ENCODE measurements at places on chromosomes 6 and 20.

DNA sequence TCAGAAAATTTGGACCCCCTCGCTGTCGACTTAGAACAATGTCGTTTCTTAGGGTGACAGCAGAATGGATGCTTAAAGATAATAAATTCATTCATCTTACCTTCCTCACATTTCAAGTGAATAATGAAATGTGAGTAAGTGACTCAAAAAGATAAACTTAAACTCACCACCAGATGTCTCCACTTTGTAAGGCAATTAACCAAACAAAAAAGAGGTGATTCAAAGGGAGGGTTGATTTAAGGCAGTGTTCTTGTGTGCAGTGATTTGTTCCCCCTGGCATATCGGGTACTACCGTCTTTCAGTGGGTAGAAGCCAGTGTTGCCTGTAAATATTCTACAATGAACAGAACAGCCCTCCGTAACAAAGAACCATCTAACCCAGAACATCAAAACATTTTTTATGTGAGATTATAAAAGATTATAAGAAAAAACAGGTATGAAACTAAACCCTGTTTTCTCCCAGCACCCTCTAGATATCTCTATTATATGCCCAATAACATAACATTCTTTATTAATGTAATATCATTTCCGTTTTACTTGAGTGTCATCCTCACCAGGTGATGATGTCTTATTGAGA is 589.7 kb downstream of the CBLN4 start:
- DNase-seq = peak; percentile 32

DNA sequence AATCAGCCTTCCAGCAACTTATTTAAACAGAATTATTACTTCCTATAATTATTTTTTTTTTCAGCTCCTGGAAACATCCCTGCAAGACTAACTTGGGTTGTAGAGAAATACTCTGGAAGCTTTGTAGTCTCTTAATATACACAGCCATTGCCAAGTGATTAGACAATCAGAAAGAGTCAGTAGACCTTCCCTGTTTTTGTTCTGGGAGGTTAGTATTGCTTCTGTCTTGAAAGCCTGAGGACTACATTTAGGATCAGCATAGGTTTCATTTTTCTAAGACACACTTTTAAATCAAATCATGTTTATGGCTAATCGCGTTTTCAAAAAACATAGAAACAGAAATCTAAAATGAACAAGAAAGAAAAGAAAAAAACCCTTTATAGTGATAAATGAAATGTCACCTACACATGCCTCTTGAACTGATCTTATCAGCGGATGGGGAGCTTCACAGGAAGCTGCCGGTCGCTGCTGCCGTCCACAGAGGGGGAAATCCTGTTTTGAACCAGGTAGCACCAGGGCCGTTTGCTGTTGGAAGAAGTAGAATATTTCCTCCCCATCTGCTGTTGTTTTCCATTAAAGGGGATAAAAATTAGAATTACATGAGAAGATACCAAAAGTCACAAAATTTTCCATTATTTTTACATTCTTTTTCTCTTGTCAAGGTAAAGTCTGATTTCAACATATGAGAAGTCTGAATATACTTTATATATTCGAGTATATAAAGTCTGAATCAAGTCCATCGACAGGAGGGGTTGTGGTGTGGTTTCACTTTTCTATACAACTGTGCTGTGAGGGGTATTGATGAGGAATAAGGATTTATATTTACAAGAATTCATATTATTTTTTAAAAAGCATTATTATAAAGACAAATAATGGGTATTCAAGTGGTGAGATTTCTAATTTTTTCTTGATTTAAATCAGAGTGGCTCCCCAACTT is 94.6 kb downstream of the ARMC2 start:
- DNase-seq = no peak

DNA sequence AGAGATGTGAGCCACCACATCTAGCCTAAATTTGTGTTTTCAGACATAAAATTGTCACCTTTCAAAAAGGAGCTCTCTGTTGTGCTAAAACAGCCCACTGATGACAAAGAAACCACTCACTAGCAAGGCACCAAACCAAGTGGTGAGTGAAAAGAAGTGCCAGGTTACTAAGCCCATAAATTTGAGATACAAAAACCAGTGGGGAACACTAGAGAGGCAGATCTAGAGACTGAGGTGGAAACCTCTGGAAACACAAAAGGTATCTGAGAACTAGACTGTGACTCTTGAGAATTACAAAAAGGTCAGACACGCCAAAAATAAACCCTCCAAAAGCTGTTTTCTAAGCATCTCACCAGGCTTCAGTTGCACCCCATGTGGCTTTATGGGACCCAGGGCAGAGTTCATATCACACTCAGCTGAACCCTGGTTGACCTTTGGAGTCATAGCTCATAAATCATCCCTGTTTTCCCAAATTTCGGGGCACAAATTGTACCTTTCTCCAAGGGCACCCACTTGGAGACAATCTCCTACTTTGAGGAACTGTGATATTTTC is 24.2 kb downstream of the SAMD3 start:
- no peak for DNase-seq

DNA sequence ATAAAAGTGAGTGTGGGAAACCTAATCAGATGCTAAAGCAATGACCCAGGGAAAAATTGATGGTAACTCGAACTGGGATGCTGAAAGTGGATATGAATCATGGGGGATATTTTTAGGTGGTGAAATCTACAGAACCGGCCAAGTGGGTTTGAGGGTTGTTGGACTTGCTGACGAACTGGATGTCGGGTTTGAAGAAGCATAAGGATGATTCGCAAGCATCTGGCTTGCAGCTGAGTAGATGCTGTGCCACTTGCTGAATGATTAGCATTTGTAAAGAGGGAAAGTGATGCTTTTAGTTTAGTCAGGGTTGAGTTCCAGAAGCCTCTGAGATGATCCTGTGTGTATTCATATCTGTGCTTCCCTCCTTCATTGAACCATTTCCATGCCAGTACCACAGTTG is 54.9 kb downstream of the UBR2 start:
- no peak for DNase-seq

GRCh38 chr6:70547313-70547712 is 19.4 kb upstream of the SDHAF4 start:
- peak; percentile 23 for DNase-seq

GRCh38 chr20:47348539-47349142 is 7.9 kb downstream of the ZMYND8 start:
- DNase-seq = peak; percentile 48

- no peak for DNase-seq
These were observed 1.6 kb downstream of the INSM1 start for GRCh38 chr20:20369250-20370093.

- DNase-seq = no peak
These were observed 32.4 kb upstream of the KIF13A start for GRCh38 chr6:18019539-18020534.

GRCh38 chr6:100706491-100706890 is 174.6 kb downstream of the ASCC3 start:
- no peak for DNase-seq

DNA sequence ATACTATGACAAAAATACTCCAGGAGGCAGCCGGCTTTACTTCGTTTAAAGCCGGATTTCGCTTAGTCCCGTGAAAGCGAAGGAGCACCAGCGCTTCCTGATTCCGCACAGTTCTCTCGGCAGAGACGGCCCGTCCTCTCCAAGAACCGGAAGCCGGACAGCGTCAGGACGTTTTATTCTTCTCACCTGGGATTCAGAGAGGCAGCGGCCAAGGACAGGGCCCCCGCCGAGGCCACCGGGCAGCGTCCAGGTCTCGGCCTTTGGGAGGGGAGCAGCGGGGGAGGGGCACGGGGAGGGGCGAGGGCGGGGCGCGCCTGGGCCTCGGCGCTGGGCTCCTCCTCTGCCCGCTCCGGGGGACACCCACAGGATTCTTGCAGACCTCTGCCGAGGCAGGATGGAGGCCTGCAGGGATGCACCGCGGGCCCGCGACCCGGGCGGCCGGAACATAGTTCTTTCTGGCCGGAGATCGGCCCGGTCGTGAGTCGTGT is 2.8 kb upstream of the DIDO1 start:
- peak; percentile 73 for DNase-seq

- no peak for DNase-seq
These were observed 18.2 kb upstream of the ADTRP start for GRCh38 chr6:11796829-11797228.

- no peak for DNase-seq
These were observed 2.2 kb downstream of the ZNFX1 start for GRCh38 chr20:49275636-49276035.

DNA sequence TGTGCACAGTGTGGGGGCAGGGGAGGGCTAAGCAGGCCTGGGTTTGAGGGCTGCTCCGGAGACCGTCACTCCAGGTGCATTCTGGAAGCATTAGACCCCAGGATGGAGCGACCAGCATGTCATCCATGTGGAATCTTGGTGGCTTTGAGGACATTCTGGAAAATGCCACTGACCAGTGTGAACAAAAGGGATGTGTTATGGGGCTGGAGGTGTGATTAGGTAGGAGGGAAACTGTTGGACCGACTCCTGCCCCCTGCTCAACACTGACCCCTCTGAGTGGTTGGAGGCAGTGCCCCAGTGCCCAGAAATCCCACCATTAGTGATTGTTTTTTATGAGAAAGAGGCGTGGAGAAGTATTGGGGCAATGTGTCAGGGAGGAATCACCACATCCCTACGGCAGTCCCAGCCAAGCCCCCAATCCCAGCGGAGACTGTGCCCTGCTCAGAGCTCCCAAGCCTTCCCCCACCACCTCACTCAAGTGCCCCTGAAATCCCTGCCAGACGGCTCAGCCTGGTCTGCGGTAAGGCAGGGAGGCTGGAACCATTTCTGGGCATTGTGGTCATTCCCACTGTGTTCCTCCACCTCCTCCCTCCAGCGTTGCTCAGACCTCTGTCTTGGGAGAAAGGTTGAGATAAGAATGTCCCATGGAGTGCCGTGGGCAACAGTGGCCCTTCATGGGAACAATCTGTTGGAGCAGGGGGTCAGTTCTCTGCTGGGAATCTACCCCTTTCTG is 44.0 kb upstream of the TTPAL start:
- no peak for DNase-seq

DNA sequence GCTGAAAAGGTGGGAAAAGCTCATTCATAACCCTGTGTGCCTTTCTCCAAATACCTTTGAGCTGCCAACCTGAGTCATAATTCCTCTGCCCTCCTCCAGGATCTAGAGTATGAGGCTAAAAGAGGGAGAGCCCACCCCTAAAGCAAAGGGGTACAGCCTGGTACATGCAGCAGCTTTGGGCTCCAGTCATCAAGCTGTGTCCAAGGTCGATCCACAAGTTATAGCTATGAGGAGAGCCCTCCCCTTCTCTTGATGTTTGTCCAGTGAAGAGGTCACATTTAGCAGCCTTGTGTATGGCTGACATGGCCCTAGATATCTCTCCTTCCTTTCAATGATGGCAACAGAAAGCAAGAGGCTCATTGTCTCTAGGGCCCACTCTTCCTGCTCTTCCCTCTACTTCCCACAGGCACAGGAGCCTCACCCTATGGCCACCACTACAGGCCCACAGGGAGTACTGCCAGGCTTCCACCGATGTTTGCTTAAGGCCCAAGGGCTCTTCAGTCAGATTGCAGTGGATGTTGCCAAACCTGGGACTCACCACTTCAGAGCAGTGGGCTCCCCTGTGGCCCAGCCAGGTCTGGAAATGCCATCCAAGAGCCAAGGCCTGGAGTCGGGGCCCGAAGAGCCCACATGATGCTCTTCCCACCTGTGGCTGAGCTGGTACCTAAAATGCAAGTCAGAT is 176.8 kb downstream of the CD83 start:
- no peak for DNase-seq

GRCh38 chr6:53464483-53464882 is 80.4 kb downstream of the GCLC start:
- no peak for DNase-seq

GRCh38 chr6:88840796-88841539 is 122.5 kb downstream of the RNGTT start:
- DNase-seq = peak; percentile 59

- DNase-seq = peak; percentile 59
These were observed 240.9 kb downstream of the PHACTR1 start for GRCh38 chr6:12957321-12958051.

- no peak for DNase-seq
These were observed 831 bp upstream of the SIRPB2 start for GRCh38 chr20:1491860-1492642.

DNA sequence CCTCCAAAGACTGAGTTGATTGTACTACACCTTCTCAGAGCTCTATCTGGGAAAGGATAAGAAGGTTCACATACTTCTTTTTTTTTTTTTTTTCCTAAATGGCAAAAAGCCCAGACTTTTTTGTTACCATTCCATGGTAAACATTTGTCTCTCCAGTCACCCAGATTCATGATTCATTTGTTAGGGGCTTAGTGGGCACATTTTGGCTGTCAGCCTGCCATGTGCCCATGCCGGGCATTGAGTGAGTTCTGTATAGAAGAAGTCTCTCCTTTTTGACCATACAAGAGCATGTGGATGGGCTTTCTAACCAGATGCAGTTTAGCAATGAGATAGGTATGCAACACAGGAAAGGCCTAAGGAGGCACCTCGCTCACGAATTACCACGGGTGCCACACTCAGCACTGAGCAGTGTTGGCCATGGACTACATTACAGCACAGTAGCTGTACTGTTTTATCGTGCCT is 447.5 kb upstream of the HSF2 start:
- peak; percentile 89 for DNase-seq

- no peak for DNase-seq
These were observed 2.8 kb upstream of the MAS1L start for GRCh38 chr6:29490552-29490951.

GRCh38 chr6:75563032-75563431 is 38.6 kb upstream of the SENP6 start:
- DNase-seq = peak; percentile 35

GRCh38 chr6:7224731-7225130 is 88.3 kb downstream of the SSR1 start:
- no peak for DNase-seq

GRCh38 chr20:4411744-4412143 is 310.0 kb upstream of the PRND start:
- DNase-seq = no peak

- no peak for DNase-seq
These were observed 44.7 kb upstream of the ZFP64 start for GRCh38 chr20:52236292-52236691.

GRCh38 chr20:42276718-42277602 is 658.8 kb upstream of the CHD6 start:
- no peak for DNase-seq

GRCh38 chr6:134010400-134010799 is 42.0 kb downstream of the SLC2A12 start:
- no peak for DNase-seq

DNA sequence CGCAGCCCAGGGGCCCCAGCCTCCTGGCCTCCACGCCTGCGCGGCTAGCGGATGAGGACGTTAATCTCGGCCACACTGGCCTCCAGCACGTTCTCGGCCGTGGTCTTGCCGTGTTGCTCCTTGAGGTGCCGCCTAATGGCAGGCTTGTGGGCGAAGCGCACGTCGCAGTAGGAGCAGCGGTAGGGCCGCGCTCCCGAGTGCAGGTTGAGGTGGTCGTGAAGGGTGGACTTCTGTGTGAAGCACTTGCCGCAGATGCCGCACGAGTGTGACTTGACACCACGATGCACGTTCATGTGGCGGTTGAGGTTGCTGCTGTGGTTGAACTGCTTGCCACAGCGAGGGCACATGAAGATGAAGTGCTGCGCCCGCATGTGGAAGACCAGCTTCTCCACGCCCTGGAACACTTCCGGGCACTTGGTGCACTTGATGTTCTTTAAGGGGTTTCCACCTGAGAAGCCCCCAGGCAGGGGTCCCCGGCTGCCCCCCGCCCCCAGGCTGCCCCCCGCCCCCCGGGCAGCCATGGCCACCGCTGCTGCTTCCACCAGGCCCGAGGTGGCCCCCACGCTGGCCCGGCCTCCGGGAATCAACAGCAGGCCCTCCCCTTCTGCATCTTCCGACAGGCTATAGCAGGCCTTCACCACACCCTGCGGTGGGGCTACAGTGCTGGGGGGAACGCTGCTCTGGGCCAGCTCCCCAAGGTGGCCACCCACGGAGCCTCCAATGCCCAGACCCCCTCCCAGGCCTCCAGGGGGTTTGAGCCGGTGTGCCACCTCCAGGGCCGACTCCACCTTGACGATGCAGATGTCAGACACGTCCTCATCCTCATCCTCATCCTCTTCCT is 1.8 kb downstream of the ZBTB12 start:
- no peak for DNase-seq
